ENCODE measurements at places on chromosomes 3 and 15.

DNA sequence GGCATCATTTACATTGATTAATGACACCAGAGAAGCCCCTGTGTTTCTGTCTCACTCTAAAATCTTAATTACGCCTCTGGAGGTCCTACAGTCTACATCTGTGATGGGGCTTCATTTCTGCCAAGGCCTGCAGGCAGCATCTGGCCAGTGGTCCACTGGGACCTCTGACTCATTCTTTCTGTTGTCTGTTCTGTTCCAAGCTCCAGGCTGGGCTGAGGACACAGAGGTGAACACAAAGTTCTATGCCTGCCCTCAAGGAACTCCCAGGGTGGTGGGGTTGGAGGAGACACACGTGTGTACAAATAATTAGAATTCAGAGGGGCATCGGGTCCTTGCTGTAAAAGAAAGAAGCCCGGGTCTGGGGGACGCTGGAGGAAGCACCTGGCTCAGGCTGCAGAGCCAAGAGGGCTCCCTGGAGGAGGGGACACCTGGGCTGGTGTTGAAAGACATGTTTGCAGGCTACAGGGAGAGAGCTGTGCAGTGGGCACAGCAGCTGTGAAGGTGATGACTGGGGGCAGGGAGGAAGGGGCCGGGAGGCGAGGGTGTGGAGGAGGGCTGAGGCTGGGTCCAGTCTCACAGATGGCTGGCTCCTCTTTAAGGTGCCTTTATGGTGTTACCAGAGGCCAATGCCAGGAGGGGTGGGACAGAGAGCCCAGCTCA is 103.3 kb upstream of the PRR23E start:
- no peak for DNase-seq

GRCh38 chr3:140555666-140556065 is 122.2 kb upstream of the TRIM42 start:
- DNase-seq = no peak

- DNase-seq = no peak
Observed at GRCh38 chr15:56244811-56245576, 1.3 kb upstream of the RFX7 start.

- DNase-seq = no peak
Observed at GRCh38 chr3:100456745-100457144, 35.7 kb upstream of the TMEM45A start.

DNA sequence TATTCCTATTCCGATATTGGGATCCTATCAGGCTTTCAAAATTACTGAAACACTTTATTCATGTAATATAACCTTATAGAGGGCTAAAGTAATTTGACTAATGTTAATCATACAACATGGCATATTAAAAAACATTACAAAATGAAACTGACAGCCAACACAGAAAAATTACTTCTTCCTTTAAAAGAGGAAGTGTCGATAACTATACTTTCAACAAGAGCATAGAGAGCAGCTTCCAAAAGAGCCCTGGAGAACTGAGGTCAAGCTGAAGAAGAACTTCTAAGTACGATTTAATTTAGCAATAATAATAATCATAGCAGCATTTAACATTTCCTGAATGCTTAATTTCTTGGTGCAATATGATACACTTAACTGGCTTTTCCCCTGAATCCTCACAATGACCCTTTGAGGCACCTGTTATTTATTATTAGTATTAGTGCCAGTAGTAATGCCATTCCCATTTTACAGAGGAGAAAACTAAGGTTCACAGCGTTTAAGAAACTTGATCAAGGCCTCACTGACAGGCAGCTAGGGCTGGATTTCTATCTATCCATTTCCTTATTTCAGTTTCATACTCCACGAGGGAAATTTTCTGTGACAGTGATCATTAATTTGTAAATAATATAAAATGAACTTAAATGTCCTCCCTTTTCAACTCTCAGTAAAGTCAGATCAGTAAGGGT is 181.6 kb downstream of the CFAP20DC start:
- DNase-seq = no peak

GRCh38 chr3:182637350-182638110 is 155.8 kb upstream of the ATP11B start:
- DNase-seq = no peak
